ENCODE measurements at places on chromosomes 3 and 15.

DNA sequence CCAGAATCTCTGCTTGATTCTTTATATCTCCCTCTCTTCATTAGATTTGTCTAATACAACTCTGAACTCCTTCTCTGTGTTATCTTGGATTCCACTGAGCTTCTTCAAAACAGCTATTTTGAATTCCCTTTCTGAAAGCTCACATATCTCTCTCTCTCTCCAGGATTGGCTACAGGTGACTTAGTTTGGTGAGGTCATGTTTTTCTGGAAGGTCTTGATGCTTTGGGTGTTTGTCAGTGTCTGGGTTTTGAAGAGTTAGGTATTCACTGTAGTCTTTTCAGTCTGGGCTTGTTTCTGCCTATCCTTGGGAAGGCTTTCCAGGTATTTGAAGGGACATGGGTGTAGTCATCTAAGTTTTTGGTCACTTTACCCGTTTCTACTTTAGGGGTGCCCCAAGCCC is 781.8 kb downstream of the FHIT start:
- DNase-seq, result no peak

DNA sequence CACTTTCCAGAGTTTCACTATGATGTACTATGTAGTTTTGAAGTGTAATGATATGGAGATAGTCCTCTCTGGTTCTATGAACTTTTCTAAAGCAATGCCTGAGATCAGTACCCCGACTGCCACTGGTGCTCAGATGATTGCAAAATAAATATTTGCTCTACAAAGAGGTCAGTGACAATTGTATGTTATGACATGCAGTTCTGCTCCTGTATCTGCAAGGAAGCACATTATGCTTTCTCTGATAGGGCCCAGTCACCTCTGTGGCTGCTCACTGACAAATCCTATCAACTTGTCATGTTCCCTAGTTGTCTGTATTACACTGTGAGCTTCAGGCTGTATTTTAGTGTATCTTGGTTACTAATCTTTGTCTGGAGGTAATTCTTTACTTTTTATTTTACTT is 362.6 kb downstream of the ROBO1 start:
- no peak for DNase-seq

GRCh38 chr3:149252272-149252671 is 30.6 kb upstream of the CP start:
- DNase-seq, result no peak

DNA sequence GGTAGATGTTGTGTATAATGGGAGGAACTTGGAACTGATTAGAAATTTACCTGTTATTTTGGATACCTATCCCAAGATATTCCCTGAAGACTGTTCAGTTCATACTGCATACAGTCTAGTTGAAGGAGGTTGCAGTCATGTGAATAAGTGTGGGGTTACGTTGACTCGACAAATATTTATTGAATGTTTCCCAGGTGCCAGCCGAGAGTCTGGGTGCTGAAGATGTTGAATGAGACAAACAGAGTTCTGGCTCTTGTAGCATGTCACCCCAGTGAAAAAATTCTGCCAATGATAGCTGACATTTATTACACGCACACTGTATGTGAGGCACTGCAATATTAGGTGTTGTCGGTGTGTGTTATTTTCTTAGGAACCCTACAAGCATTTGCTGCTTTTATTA is 176.0 kb downstream of the KCNMB2 start:
- DNase-seq, result no peak

DNA sequence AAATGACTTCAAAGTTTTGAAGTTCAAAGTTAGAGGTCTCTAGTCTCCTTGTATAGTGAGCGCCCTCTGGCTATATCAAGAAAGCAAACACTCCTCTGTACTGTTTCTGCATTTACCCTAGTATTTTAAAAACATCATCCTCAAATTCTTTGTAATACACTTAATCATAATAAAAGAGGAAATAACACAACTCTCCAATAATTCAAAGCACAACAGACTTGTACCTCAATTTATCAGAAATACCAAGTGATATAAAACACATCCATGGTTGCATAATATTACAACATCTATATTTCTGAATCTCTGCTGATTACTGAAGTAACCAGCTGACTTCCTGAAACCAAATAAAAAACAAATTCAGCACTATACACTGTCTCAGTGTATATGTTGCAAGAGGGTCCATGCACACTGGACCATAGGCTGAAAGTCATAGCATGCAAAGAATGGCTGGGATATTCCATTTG is 12.5 kb downstream of the PLOD2 start:
- DNase-seq, result no peak

GRCh38 chr15:60324706-60325438 is 72.9 kb downstream of the ANXA2 start:
- no peak for DNase-seq

- DNase-seq, result no peak
Measured at GRCh38 chr15:100120111-100120510, 221.7 kb downstream of the ADAMTS17 start.

- DNase-seq, result peak; percentile 45
Measured at GRCh38 chr3:55481744-55482495, 5.2 kb downstream of the WNT5A start.

GRCh38 chr3:171320750-171321558 is 139.3 kb downstream of the TNIK start:
- no peak for DNase-seq

DNA sequence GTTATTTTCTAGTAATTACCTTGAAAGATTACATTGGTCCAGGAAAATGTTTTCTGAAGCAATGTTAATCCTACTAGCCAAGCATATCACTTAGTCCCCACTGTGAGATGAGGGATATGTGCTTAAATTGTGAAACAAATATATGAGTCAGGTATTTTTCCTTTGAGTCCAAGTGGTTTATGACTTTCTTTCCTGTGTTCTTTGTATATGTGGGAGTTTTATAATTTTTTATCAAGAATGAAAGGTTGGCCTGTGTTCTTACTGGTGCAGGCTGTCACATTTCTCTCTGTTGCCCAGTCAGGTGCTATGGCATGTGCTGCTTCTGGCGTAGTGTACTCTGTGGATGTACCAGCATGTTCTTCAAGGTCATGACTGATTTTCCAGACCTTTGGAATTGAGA is 147.4 kb downstream of the CMSS1 start:
- no peak for DNase-seq

- DNase-seq, result no peak
Measured at GRCh38 chr3:197466586-197467399, 89.0 kb downstream of the BDH1 start.

DNA sequence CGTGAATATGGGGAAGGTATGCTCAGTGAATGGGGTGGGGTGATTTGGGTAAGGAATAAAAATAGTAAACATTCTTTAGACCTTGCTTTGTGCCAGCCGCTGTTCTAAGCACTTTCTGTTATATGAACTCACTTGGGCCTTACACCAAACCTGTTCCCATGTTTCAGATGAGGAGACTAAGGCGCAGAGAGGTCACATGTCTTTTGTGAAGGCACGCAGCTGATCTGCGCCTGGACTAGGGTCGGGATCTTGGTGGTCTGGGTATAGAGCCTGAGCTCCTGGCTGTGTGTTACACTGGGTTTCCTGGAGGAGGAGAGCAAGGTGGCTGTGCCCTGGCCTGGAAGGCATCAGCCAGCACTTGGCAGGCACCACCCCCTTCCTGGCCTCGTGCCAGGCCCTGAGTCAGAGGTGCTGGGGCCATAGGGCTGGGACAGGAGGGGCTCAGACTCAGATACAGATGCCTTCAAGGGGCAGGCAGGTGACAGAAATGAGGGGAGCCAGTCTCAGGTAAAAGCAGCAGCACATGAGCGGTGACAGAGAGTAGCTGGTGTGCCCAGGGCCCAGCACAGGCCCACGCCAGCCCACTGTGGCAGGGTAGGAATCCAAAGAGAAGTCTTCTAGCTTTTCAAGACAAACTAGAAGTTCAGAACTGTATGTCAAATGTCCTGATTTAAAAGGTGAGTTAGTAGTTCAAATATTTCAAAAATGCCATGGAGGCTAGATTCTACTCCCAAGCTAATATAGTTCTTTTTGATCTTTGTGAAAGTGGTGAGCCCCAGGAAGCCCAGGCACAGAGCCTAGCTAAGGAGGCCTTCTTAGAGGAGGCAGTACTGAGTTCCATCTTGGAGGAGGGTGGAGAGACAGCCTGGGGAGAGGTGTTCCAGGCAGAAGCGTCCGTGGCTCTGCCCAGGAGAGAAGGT is 83.1 kb downstream of the DNAJB8 start:
- peak; percentile 83 for DNase-seq

- DNase-seq, result no peak
Measured at GRCh38 chr3:38521391-38521987, 25.3 kb downstream of the EXOG start.

- no peak for DNase-seq
Measured at GRCh38 chr3:52852419-52852818, 17.6 kb upstream of the MUSTN1 start.

GRCh38 chr3:46218196-46218709 is 10.1 kb upstream of the CCR1 start:
- no peak for DNase-seq

DNA sequence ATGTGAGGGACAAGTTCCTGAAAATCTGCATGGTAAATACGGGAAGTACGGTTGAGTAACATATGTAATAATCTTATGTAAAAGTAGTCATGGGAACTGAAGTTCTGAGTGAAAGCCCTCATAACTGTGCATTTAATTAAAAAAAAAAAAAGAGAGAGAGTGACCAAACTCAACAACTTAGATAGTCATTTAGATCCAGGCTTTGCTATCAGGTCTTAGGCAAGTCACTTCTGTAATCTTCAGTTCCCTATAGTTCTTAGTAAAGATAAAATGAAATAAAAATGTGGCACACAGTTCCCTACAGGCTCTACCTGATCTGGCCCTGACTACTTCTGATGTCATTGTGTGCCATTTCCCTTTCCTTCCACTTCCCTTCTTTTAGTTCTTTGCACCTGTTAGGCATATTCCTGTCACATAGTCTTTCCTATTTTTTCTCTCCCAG is 15.0 kb downstream of the RNF111 start:
- no peak for DNase-seq

GRCh38 chr3:182811269-182811596 is 17.9 kb downstream of the ATP11B start:
- DNase-seq, result no peak

DNA sequence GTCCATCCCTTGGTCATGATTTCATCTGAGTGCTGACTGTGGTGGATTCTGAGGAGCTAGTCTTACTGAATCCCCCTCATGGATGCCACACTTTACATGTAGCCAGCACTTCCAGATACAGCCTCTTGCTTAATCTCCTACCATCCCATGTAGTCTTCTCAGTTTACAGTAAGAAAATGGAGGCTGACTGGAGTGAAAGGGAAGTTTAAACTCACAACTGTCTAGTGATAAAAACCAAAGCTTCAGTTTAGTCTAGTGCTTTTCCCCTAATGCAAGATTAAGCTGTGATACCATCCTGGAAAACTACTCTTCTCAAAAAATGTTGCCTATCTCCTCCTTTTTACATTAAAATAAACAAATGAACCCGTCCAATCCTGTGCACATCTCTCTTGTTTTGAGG is 146.8 kb upstream of the HES1 start:
- DNase-seq, result no peak

- DNase-seq, result no peak
Measured at GRCh38 chr15:55694652-55695150, 48.3 kb downstream of the PRTG start.

DNA sequence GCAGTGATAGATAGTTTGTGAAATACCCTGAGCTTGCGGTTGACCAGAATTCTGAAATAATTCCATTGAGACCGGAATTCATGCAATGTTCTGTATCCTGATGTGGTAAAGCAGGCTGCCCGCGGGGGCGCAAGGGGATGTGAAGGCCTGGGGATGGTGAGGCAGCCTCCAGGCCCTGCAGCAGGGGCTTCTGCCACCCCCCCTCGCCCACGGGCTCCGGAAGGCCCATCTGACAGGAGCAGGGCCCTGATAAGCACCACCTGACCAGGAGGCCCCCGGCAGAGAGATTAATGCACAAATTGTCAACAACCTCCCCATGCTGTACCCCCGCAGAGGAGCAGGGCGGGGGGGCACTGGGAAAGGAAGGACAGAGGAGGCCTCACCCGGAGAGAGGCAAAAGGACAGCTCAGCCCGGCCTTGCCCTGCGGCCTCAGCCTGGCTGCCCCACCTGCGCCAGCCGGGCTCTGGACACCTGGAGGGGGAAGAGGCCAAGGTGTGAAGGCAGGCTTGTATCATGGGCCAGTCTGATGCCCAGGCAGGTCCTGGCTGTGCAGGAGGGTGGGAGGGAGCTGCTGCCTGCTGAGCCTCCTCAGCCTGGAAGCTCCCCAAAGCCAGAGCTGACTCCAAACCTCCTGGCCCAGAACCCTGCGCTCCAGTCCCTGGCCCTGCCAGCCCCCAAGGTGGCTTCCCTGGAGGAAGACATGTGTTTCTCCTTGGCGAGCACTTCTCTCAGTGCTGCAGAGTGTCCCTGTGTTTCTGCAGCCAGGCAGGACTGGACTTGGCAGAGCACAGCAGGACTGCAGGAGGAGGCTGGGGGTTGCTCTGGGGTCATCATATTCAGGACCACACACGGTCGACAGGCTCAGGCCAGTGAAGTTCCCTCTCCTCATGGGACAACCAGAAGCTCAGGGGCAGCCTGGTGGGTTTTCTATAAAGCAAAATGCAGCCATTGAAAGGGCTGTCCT is 46.5 kb downstream of the RPN1 start:
- no peak for DNase-seq
